ENCODE measurements at places on chromosomes 7 and 10.

- DNase-seq, result no peak
These were observed 114.5 kb downstream of the TMEM130 start for GRCh38 chr7:98755138-98755898.

- DNase-seq, result no peak
These were observed 19.6 kb upstream of the AGAP5 start for GRCh38 chr10:73717556-73717955.

DNA sequence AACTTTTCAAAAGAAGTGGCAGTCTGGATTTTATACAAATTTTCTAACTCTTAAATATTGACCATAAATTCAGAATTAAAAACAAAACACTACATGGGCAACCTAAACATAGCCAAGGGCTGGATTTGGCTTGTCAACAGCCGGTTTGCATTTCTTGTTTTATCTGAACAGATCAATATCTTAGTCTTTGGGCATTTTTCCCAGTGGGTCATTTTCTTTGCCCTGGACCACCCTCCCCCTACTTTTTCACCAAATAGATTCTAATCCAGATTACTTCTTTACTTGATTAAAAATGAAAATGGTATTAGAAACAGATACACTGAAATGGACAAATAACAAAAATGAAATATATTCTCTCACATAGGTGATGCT, 189.0 kb downstream of the ANK3 start:
- no peak for DNase-seq

- DNase-seq, result no peak
These were observed 225.2 kb downstream of the XPNPEP1 start for GRCh38 chr10:109698086-109698485.

DNA sequence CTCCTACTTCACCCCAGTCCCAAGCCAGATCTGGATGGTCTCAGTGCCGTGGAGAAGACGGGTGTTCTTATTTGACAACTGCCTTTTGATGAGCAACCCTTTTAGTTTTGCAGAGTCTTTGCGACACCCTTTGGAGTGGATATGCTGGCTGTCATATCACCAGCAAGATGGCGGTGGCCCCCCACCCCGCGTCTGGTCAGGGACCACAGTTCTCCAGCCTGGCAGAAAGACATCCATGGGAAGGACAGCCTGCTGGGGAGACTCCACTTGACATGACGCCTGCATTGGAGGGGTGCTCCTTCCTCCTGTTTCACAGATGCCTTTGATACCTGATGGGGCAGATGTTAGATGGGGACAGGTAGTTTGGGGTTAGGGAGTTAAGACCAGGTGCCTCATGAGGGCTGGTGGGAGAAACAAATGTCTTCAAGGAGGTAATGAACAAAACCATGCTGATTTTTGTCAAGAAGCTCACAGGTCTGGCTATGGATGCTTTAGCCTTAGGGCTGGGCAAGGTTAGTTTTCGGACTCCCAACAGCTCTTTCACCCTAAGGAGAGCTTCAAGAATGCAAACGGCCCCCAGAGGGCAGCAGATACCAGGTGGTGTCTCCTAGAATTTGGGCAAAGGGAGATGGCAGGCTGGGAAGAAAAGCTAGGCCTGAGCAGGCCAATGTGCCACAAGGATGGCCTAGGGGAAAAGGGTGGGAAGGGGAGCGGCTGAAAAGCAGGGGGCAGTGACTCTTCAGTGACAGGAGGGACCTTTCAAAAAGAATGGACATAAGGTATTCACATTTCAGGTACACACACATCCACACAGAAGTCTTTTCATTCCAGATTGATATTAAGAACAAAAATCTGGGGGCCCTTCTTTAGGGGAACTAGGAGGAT, 95.2 kb downstream of the CLEC2L start:
- DNase-seq, result no peak

DNA sequence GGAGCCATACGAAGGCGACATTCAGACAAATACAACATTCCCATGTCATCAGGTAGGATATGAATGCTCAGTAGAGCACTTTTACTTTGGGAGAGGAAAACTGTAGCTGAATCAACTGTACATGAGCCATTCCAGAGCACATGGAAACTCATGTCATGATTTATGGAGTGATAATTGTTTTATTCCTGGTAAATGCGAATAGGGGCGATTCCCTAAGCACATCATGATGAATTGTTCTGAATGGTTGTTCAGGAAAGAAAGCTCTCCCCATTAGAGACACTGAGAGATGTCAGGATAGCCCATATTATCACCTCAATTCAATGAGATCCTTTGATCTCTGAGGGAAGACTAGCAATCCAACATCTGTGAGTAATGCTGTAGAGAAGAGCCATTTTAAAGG, 243.6 kb downstream of the FOXP2 start:
- DNase-seq, result no peak

GRCh38 chr7:47241112-47242065, 340.5 kb downstream of the TNS3 start:
- no peak for DNase-seq

DNA sequence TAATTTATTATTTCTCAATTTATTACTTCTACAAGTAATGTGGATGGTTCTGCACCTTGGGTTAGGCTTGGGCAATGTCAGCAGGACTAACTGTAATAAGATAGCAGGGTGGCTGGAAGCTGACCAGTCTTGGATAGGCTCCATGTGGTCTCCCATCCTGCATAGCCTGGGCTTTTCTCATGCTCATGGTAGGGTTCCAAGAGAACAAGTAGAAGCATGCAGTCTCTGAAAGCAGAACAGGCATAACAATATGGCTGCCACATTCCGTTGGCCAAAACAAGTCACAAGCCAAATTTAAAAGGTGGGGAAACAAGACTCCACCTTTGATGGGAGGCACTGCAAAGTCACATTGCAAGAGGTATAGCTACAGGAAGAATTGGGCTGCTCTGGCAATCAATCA, 98.6 kb upstream of the MDFIC start:
- no peak for DNase-seq

- no peak for DNase-seq
These were observed 47.1 kb upstream of the HYAL4 start for GRCh38 chr7:123797673-123798531.

- no peak for DNase-seq
These were observed 670.6 kb downstream of the SUGCT start for GRCh38 chr7:40805361-40805760.

GRCh38 chr10:70981171-70981836, 92.9 kb upstream of the PCBD1 start:
- no peak for DNase-seq

- DNase-seq, result no peak
These were observed 534.3 kb downstream of the PARD3 start for GRCh38 chr10:34280599-34281374.

DNA sequence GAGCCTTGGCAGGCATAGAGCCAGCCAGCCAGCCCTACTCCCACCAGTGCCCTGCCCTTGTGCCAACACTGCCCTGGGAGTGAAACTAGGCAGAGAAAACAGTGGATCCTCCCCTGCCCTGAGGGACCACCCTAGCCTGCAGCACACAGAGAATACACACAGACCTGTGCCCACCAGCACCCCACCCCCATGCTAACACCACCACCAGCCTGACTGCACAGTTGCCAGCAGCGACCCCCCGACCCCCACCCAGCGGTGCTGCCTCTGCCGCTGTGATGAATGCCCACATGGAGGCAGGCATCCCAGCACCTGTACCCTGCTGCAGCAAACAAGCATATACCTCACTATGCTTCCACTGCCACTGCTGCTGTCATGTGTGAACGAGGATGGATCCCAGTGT, 9.4 kb upstream of the MIOS start:
- no peak for DNase-seq
